Activated naive CD4-positive, alpha-beta T cell (primary cell): ENCODE measurements at places on chromosomes 7 and 10.

GRCh38 chr10:115974351-115974750 is 298.7 kb downstream of the GFRA1 start:
- no peak for DNase-seq

- DNase-seq, result no peak
Measured at GRCh38 chr10:124474514-124475070, 13.0 kb downstream of the LHPP start.

- DNase-seq, result no peak
Measured at GRCh38 chr7:55244006-55244745, 121.0 kb upstream of the LANCL2 start.

- DNase-seq, result no peak
Measured at GRCh38 chr10:70060389-70060788, 7.7 kb downstream of the MACROH2A2 start.
